ENCODE measurements at places on chromosomes 4 and X.

DNA sequence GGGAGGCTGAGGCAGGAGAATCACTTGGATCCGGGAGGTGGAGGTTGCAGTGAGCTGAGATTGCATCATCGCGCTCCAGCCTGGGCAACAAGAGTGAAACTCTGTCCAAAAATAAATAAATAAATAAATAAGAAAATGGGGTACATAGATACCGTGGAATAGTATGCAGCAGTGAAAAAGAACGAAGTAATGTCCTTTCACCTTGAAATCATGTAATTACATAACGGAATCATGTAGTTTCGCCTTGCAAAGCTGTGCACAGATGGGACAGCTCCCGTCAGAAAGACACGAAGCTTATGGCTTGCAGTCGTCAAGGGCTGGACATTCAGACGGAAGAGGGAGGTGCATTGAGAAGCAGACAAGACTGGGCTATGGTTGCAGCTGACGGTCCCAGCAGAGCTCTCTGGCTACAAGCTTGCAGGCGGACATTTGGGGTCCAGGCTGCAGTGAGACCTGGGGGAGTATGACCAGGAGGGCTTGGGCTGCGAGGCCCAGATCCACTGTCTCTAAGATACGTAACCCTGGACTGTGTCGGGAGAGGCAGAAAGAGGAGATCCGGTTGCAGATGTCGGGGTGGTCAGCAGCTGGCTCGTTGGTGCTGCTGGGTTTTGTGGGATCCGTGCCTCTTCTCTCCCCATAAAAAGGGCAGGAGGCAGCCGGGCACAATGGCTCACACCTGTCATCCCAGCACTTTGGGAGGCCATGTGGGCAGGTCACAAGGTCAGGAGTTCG lies 6.2 kb upstream of the P2RY8 start:
- no peak for DNase-seq

DNA sequence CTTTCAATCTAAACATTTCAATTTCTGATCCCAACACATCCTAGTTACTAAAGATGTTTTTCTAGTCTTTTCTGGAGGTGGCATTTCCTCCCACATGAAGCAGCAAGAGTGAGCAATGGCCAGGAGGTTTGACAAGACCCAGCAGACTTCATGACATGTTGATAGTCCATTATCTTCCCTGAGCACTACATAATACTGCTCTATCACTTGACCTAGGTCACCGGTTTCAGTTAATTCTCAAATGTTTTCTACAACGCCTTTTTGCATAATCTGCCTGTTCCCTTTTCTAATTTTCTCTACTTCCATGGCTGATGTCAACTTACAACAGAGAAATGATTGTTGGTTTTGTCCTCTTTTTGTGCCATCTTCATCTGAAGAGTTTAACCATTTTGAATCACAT lies 62.0 kb upstream of the GPRIN3 start:
- no peak for DNase-seq

DNA sequence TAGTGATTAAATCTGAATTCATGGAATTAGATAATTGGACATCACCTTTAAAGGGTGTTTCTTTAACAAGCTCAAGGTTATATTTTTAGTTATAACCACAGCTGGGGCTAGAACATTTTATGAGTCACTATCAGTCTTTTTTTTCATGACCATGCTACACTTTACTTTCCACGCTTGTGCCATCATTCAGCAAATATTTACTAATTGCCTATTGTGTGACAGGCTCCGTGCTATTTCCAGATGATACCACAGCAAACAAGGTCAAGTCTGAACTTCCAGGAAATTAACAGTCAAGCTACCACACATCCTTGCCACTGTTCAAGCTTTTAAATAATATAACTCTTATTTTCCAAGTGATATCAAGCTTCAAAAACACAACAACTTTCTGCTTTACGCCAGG lies 16.5 kb downstream of the SPANXN3 start:
- no peak for DNase-seq

DNA sequence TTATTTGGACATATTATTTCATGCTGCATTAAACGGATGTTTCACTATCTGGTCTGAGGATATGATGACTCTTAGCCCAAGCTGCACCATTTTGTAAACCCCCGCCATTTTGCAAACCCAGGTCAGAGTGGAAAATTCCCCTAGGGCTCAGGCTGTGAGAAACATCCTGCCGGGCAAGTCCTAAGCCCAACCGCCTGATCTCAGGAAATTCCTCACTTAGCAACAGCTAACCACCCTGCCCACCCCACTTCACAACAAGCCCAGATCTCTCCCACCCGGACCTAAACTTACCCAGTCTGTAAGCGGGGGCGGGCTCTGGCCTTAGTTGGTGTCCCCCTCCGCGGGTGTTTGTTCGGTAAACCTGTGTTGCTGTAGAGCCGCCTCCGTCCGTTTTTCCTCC lies 2747.1 kb downstream of the PCDH7 start:
- no peak for DNase-seq

- DNase-seq = no peak
These were observed 831.5 kb downstream of the STIM2 start for GRCh38 chr4:27692158-27692557.

DNA sequence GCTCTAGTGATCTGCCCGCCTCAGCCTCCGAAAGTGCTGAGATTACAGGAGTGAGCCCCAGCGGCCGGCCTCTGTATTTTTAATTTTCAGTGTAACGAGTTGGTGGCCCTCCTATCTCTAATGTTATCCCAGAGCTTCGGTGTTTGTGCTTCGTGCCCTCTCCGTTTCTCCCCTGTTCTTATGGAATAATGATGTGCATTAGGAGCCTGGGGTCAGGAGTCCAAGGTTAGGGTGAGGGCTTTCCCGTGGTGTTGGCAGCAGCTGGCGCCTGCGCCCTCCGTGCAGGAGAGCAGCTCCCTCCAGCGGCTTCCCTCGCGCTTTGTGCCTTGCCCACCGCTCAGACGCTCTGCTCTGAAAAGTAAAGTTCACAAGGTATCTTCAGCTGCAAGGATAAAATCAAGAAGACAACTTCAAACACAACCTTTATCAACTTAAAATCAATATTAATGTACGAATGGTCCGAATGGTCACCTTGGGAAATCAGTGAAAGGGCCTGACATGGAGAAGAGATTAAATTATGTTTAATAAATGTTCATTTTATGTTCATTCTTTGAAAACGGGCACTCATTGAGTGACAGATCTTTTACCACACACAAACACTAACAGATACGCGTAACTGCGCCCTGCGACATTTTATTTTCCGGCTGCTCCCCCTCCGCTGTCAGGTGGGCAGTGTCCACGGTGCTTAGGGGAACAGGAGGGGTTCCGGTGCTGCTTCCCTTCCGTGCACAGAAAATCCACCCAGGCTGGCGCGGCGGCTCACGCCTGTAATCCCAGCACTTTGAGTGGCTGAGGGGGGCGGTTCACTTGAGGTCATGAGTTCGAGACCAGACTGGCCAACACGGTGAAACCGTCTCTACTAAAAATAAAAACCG lies 62.4 kb downstream of the TRAPPC11 start:
- no peak for DNase-seq

DNA sequence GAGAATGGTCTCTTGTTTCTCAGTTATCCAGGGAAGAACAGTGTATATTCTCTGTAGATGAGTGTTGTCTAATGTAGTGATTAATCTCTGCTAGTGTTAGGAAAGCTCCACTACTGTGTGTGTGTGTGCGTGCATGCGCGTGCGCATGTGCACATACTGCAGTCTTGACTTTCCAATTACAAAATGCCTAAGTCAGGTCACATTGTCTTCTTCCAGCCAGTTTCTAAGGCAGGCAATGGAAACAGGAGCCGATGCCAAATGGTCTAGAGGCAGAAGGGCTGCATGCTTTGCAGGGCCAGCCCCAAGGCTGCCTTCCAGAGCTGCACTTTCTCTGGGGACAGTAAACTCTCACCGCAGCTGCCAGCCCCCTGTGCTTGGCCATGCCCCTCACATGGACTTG lies 30.5 kb upstream of the NAP1L5 start:
- no peak for DNase-seq

DNA sequence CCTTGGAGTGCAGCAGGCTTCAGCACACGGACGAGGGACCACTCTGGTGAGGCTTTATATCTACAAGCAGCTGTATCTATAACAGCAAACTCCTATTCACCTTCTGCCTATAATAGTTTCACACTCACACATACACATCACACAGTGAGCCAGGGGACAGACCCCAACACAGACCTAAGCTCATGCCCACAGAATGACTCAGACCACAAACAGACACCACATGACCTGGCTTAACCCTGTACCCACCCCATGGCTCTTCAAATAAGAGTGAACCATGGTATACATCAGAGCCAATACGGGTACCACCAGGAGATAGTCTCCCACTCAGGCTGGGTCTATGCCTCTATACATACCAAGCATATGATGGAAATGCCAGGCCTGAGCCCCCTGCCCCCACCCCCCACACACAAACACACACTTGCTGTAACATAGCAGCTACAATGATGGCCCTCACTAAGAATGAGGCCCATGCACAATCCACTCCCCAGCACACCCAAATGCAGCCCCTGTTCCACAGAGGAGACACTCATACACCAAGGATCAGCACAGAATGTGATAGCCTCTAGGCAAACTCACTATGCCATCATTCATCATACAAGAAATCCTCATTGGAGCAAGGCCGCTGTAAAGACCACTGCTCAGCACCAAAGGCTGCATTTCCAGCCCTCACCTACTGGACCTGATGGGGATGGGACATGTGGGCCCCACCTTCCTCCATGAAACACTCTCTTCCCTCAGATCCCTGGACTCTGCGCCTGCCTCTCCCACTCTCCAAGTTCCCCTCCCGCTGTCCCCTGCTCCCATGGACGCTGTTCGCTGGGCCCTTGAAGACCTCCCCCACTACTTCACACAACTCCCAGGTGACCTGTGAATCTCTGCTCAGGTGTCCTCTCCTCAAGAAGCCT lies 62.1 kb upstream of the XIAP start:
- DNase-seq = no peak

- DNase-seq = no peak
These were observed 202.3 kb downstream of the NDST4 start for GRCh38 chr4:114911111-114911510.

DNA sequence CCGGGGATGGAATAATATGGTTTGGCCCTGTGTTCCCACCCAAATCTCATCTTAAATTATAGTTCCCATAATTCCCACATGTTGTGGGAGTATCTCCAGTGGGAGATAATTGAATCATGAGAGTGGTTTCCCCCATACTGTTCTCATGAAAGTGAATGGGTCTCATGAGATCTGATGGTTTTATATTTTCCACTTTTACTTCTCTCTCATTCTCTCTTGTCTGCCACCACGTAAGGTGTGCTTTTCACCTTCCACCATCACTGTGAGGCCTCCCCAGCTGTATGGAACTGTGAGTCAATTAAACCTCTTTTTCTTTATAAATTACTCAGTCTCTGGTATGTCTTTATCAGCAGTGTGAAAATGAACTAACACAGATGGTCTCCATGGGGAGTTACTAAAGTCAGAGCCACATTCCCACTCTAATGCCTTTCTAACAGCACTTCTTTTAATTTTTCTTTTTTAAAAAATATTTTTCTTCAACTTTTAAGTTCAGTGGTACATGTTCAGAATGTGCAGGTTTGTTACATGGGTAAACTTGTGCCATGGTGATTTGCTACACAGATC lies 306.6 kb downstream of the DTHD1 start:
- no peak for DNase-seq

- DNase-seq = no peak
These were observed 1.3 kb downstream of the PCDH7 start for GRCh38 chr4:30721185-30722091.

DNA sequence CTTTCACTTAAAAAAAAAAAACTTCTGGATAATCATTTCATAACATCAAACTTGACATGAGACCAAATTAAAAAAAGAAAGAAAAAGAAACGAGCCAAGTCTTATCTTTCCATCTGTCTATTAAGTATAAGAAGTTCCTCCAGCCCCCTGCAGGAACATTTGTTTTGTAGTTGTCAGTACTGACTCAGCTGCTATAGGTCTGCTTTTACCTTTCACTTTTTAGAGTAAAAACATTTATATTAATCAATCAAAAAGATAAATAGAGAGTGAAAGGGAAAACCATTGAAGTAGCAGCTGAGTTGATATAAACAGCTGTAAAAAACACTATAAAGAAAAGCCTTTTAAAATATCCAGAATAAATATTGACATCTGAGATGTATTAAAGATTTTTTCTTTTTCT lies 46.1 kb downstream of the CCDC158 start:
- no peak for DNase-seq

Measured in effector memory CD4-positive, alpha-beta T cell (primary cell).